ENCODE measurements at places on chromosomes 3 and 15.
A peak's percentile ranks its signal among the peaks of the same experiment; 100 is the strongest.

- DNase-seq, result no peak
These were observed 61.5 kb downstream of the HOMER2 start for GRCh38 chr15:82890995-82891390.

GRCh38 chr3:48697952-48698351, 12.2 kb upstream of the NCKIPSD start:
- no peak for DNase-seq

DNA sequence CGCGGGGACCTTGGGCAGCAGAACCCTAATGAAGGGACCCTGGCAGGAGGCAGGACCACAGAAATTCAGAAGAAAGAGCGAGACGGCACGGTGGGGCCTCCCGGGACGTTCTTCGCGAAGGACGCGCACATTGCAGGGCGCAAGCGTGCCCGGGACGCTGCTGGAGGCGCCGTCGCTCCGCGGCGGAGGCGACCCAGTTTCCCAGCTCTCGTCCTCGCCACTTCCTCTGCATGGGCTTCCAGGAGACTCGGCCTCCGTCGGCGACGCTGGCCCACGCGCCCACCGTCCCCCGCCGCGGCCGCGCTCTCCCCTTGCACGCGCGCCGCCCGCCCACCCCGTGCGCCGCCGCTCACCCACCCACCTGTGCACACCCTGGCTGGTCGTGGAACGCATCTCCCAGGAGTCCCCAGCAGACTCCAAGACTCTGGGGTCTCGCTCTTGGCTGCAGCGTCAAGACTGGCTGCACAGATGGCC, 31.8 kb upstream of the SMAD3 start:
- peak; percentile 23 for DNase-seq

GRCh38 chr3:4565809-4566501, 72.8 kb downstream of the ITPR1 start:
- DNase-seq, result no peak

DNA sequence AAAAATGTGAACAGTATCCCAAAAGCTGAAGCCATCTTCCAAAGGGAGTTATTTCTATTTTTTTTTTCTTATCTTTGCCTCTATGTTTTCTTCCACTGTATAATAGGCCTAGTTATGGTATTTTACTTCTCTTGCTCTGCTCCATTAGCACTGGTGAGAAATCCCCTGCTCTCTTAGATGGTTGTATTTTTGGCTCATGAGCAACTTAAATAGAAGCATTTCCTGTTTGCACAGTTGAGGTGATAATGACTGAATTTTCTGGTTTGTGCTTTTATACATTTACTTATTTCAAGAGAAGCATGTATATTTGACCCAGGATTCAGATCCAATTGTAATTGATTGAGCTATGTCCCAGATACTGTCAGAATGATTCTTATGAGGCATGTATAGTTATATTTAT, 61.6 kb upstream of the CD200R1L start:
- no peak for DNase-seq

- DNase-seq, result no peak
These were observed 4.3 kb upstream of the STRA6 start for GRCh38 chr15:74206801-74207281.

- no peak for DNase-seq
These were observed 76.2 kb downstream of the NFKBIZ start for GRCh38 chr3:101925564-101925963.

- peak; percentile 34 for DNase-seq
These were observed 79.8 kb downstream of the ABHD5 start for GRCh38 chr3:43770426-43771103.

DNA sequence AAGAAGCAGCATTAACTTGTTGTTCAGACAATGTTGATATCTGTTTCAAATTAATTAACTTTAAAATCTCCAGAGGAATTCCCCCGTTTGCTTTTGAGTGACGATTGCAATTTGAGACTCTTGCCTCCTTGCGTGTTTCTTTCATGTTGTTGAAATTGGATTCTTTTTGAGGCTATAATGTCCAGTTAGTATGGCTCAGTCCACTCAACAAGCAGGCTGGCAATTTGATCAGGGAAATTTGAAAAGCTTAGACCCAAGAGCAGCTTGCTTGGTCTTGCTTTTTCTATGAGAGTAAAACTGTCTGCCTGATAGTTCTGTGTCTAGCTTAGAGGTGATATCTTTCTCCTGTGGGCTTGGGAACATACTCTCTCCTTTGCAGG, 2.0 kb downstream of the ARID3B start:
- no peak for DNase-seq

GRCh38 chr15:75232826-75233503, 25.2 kb upstream of the GOLGA6C start:
- DNase-seq, result no peak

- DNase-seq, result no peak
These were observed 8.5 kb upstream of the SYNM start for GRCh38 chr15:99096173-99096893.

DNA sequence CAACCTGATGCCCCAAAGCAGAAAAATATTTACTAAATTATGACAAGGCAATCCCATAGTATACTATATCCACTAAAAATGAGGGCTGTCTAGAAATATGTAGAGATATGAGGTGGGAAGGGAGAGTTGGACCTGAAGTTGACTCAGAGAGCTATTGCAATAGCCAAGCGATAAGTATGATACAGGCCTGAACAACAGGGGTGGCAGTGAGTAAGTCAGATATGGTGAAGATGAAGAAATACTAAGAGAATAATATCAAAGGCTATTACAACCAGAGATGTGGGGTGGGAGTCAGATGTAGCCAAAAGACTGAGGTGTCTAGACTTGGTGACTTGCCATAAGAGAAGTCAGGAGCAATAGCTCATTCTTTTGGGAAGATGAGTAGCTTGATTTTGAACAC, 9.2 kb downstream of the HSPBAP1 start:
- DNase-seq, result no peak

GRCh38 chr3:189239616-189240015, 67.8 kb downstream of the TPRG1 start:
- DNase-seq, result no peak

DNA sequence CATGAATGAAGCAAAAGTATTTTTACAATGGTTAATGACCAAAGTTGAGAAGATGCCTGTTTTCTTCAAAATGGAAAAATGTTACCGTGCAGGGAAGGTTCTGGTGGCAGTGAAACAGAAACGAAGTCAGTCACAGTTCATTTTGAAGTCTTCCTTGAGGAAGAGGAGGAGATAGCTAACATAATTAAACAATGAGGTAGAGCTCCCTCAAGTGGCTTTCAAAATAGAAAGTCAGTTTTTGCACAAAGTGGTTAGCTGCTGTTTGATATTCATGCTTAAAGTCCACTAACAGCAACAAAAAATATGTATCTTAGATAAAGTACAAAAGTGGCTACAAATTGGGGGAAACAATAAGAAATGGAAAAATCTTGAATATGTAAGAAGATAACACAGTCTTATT, 87.3 kb downstream of the TFG start:
- DNase-seq, result peak; percentile 26

DNA sequence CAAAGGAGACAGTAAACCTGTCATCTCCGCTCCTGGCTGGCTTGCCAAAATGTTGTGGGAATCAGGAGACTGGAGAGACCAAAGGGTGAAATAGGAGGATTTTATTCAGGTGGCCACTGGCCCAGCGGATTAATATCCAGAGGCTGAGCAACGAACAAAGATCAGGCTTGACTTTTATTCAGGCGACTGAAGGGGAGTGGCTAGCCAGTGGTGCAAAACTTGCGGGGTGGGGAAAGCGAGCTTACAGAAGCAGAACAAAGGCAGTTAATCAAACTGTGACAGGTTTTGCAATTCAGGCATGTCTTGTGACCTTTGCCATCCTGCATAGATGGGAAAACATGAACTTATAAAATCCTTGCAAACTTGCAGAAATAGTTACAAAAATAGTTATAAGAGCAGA, 19.8 kb upstream of the ACAD9 start:
- no peak for DNase-seq

DNA sequence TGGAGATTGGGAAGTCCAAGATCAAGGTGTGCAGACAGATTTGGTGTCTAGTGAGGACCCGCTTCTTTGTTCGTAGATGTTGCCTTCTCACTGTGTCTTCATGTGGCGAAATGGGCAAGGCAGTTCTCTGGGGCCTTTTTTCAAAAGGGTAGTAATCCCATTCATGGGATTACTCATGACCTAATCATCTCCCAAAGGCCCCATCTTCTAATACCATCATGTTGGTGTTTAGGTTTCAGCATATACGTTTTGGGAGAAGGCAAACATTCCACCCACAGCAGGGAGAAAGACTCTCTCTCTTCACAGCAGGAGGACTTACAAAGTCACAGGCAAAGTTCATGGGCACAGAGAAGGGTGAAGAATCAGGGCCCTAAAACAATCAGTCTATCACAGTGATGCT, 252.1 kb downstream of the RPLP1 start:
- DNase-seq, result no peak

GRCh38 chr3:81913886-81914663, 152.6 kb upstream of the GBE1 start:
- DNase-seq, result no peak

DNA sequence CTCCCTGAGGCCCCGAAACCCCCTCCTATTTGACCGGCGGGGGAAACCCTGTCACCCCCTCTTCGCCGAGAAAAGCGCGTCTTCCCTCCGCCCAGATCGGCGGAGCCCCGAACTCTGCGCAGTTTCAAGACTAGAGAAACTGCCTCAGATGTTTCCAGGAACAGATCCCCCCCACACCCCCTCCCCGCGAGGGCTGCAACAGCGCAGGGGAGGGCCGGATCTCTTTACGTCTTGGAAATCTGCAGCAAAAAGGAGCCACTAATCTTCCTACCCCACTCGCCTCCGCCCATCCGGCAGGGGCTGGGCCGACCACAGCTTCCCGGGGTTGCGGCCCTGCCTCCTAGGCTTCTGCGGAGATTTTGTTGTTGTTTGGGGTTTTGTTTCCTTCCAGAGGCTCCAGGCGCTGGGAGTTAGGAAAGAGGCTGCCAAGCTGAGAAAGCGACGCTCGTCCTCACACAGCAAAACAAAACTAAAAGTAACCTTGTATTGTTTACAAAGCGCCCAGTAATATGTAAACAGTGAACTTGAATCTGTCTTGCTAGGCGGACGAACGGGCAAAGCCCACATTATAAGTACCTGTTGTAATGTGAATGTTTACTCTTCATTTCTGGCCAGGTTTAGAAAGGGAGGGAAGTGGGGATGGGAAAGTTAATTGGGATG, 2.2 kb downstream of the FOXB1 start:
- DNase-seq, result peak; percentile 88

- DNase-seq, result peak; percentile 61
These were observed 15.2 kb downstream of the EFCC1 start for GRCh38 chr3:129016356-129016719.

DNA sequence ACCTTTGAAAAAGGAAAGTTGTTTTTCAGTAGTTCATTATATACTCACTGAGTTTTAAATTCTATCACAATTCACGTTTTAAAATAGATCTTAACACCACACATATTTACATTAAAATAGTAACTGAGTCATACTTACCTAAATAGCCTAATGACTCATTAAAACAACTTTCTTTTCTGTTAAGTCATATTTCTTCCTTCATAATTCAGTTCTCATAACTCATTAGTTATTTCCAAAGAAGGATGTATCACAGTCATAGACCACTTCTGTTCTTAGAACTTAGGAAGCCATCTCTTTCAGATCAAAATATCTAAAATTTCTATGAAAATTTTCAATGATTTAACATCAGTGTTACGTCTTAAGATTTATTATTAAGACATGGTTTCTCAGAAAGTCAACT, 885.9 kb downstream of the FHIT start:
- DNase-seq, result peak; percentile 24

GRCh38 chr3:106349191-106349881, 480.5 kb upstream of the CBLB start:
- DNase-seq, result no peak

DNA sequence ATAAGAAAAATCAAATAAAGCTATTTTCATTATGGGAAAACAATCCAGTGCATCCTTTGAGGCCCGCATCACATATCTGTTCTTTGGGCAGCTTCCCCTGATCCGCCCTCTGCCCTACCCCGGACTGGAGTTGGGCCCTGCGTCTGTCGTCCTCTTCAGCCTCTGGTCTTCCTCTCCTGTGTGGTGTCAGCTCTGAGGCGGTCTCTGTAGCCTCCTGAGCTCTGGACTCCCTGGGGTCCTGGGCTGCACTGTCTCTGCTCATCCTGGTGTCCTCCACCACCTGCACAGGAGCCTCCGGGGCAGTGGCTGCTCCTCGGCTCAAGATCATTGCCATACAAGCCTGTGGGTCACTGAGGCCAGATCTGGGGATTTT, 7.4 kb upstream of the SNX22 start:
- no peak for DNase-seq

GRCh38 chr3:69998759-69999139, 784 bp upstream of the SAMMSON start:
- no peak for DNase-seq

- DNase-seq, result no peak
These were observed 342.8 kb downstream of the TUSC7 start for GRCh38 chr3:117052395-117052794.

GRCh38 chr3:180252683-180253082, 215.9 kb upstream of the PEX5L start:
- no peak for DNase-seq

DNA sequence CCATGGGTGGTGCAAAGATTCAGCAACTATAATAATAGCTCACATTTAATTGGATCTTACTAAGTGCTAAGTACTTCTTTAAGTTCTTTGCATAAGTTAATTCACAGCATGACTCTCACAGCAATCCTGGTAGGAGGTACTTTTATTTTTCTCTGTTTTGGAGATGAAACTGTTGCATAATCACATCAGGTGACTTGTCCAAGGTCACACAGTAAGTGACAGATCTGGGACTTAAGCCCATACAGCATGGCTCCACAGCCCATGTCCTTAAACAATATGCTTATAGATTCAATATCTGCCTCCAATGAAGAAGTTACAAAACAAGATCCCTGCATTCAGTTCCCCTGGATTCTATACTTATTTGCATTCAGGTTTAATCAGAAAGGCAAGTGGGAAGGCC, 171.8 kb downstream of the CNTN3 start:
- no peak for DNase-seq

DNA sequence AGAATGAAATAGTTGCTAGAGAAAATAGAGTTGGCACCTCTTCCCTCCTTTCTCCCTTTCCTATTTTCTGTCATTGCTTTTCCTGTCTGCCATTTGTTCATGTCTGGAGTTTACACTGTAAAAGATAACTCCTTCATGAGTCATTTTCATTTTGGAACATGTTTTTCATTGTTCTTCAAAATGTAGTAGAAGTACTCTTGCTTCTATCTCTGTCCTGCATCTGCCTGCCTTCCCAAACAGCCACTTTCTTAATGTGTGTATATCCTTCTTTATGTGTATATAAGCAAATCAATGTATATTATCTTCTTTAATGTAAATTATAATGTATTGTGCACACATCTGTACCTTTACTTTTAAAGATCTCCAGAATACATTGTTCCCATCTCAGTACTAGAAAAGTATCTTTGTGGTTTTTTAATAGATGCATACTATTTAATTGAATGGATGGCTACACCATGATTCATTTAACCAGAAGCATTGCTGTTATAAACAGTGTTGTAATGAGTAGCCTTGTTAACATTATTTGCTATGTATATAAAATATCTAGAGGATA, 41.1 kb downstream of the TSC22D2 start:
- no peak for DNase-seq
